ENCODE measurements at places on chromosomes 7 and 10.

GRCh38 chr10:47401874-47402640 is 18.0 kb upstream of the ZNF488 start:
- no peak for DNase-seq

GRCh38 chr7:36994456-36995112 is 270.3 kb upstream of the AOAH start:
- DNase-seq: no peak

DNA sequence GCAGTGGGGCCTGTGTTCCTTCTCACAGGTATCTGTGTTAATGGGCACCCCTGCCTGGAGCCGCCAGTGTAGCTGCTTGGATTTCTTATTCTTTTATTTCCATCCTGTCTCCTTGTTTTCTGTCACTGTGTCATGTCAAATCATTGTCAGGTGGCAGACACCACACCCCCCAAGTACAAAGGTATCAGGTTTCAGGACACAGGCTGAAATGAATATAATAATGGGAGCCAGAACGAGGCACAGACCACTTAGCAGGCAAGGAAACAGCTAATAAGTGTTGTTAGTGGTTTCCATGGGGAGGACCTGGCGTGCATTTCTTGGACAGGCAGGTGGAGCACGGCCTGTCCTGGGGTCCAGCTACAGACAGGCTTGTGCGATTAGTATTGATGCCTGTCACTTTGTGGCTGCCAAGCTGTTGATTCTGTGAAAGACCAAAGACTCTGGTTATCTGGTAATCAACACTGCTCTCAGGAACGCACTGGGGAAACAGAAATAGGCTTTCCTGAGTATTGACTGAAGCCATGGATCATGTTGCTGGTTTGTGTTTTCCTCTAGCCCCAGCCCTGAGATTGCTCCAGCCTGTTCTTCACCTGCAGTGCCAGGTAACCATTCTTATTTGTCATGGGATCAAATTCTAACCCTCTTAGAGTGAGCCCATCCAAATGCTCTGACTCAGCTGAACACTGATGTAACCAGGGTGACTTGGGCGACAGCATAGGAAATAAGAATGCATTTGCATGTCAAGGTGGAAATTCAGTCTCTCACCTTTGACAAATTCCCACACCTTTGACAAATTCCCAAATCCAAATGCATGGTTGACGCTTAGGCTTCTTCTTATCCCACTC is 1002.0 kb downstream of the LRMDA start:
- DNase-seq: no peak

DNA sequence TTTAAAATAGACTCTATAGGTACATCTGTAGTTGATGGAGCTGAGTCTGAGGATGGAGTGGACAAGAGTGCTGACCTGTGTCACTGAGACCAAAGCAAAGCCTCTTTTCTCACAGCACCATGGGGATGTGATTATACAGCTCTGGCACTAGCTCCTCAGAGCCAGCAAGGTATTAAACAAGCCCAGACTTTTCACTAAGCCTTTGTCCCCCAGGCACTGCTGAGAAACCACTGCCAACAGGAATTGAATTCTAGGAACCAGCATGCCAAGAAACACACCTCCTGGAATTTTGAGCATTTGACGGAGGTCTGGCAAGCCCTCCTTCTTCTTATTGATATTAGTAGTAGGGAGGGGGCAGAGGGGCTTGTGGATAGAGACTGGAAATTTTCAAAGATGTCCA is 147.0 kb downstream of the C1GALT1 start:
- DNase-seq: no peak

- DNase-seq: no peak
Measured at GRCh38 chr10:33657154-33657908, 322.9 kb upstream of the NRP1 start.

- DNase-seq: no peak
Measured at GRCh38 chr10:85175635-85176034, 847.2 kb downstream of the CCSER2 start.

DNA sequence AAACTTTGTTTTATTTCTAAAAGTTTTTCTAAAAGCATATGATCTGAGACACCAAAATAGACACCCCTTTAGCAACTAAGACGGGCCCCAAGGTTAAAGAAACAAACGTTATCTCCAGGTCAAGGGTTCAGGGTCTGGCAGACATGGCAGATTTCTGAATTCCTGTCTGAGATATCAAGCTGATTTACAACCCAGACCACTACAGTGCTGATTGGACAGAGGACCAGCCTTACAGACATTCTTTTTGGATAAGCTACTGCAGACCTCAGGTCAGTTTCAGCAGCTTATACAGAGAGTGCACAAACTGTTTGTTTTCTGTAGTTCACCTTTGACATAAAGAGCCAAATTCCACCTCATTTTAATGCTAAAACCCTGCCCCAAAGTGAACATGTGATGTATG is 34.8 kb downstream of the SVOPL start:
- DNase-seq: no peak

DNA sequence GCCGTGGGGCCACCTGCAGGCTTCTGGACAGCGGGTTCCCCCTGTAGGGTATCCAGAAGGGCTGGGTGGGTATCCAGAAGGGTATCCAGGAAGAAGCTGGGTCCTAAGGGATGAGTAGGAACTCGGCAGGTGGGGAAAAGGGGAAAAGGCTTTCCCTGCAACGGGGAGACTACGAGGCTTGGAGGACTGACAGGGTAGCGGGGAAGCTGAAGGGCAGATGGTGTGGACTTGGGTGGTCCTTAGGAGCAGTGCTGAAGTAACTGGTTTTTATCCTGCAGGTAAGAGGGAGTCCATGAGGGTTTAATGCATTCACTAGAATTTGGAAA is 525 bp downstream of the UBE2D4 start:
- no peak for DNase-seq

DNA sequence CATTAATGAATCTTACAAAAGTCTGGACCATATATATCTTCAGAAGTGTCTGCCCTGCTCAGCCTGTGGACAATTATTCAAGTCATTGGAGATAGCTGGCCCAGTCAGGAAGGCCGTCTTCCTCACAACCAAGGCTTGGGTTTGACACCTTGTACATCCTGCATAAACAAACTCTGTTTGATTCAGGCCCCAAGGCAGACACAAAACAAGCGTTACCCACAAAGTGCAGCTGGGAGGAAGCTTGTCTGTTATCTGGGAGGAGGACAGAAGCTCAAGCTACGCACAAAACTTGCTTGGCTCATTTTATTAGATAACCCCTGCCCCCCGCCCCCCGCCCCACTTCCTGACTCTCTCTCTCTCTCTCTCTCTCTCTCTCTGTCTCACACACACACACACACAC is 166.9 kb upstream of the WDR11 start:
- DNase-seq: no peak

- no peak for DNase-seq
Measured at GRCh38 chr7:153097511-153098201, 338.1 kb downstream of the ACTR3B start.

GRCh38 chr10:22545643-22546042 is 168.7 kb downstream of the PIP4K2A start:
- DNase-seq: no peak

GRCh38 chr10:6918305-6918704 is 338.2 kb upstream of the PRKCQ start:
- DNase-seq: no peak

GRCh38 chr7:78499283-78499682 is 700.7 kb downstream of the PHTF2 start:
- no peak for DNase-seq

- no peak for DNase-seq
Measured at GRCh38 chr7:84021292-84021908, 173.2 kb downstream of the SEMA3A start.

GRCh38 chr10:115624448-115624847 is 531.3 kb downstream of the ATRNL1 start:
- no peak for DNase-seq

GRCh38 chr10:70584909-70585544 is 17.5 kb downstream of the PRF1 start:
- DNase-seq: no peak

GRCh38 chr7:1591396-1591795 is 21.6 kb upstream of the PSMG3 start:
- DNase-seq: no peak

GRCh38 chr7:128446306-128446705 is 9.4 kb upstream of the HILPDA start:
- DNase-seq: no peak

GRCh38 chr10:102778781-102779180 is 35.0 kb downstream of the WBP1L start:
- DNase-seq: no peak

GRCh38 chr7:71535616-71536015 is 403.7 kb downstream of the GALNT17 start:
- DNase-seq: no peak

DNA sequence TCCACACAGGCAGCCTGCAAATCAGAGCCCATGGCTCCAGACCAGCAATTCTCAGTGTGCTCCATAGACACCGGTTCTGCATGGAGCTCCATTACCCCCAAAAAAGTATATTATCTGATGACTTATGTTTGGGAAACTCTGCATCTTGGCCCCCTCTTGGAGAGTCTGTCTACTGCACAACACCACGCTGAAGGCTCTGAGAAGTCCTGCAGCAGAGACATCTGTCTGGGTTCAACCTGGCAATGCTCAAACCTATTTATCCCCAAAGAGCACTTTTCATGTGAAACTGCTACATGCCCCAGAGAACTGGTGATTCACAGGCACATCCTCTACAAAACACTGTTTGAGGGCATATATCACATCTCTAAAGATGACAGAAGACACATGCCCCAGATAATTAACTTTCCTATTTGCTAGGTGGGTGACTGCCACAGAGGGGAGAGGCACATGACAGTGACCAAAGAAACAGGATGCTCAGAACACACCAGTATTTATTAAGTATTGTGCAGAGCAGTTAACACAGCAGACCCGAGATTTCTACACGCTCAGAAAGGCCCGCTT is 83.8 kb downstream of the DLG5 start:
- DNase-seq: no peak

DNA sequence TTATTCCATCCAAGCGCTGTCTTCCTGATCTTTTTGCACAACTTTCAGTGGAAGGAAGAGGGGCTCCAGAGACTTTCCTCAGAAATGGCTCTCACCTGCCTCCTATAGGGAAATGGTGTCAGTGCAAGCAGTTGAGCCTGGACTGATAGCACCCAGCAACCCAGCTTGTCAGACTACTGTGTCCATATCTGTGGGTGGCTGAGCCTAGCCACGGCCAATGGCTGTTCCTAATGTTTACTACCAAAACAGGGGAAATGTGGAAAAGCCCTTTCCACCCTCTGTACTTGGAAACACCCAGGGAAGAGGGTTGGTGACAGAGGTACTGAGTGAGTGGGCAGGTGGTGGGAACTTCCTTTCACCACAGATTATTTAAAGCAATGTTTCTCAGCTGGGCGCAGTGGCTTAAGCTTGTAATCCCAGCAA is 4.3 kb upstream of the YKT6 start:
- no peak for DNase-seq

DNA sequence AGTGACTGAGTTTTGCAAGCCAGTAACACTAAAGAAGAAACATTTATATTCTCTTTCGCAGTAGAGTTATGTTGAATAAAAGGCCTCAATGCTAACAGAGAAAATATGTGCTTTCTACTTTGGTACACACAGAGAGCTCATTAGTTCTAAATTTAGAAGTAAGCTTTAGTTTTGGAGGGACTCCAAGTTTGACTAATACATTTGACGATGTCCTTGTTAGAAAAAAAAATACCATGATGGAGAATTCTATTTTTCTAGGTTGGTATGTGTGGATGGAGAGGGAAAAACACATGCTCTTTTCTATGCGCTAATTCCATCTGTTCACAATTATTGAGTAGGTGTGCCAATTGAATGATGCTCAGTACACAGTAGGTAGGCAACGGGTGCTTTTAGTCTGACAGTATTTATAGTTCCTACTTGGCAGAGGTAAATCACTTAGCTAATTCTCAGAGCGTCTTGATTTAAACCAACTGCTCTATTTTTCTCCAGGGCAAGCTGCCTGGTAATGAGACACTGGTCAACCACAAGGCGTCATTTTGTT is 327.2 kb upstream of the AKR1E2 start:
- DNase-seq: no peak

DNA sequence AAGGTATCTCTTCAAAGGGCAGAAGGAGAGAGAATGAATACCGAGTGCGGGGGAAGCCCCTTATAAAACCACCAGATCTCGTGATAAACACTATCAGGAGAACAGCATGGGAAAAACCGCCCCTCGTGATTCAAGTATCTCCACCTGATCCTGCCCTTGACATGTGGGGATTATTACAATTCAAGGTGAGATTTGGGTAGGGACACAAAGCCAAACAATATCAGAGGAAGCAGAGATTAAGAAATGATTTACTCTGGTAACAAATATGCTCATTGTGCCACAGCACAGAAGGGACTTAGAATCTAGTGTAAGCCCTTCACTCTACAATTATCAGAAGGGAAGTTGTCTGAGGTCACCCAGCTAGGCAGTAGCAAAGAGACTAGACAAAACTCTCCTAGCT is 40.1 kb upstream of the ZNRF2 start:
- no peak for DNase-seq

- no peak for DNase-seq
Measured at GRCh38 chr10:79947083-79947415, 1.9 kb downstream of the SFTPD start.

GRCh38 chr7:53351681-53352080 is 316.2 kb downstream of the POM121L12 start:
- no peak for DNase-seq

GRCh38 chr10:101131962-101132635 is 999 bp downstream of the TLX1 start:
- no peak for DNase-seq

DNA sequence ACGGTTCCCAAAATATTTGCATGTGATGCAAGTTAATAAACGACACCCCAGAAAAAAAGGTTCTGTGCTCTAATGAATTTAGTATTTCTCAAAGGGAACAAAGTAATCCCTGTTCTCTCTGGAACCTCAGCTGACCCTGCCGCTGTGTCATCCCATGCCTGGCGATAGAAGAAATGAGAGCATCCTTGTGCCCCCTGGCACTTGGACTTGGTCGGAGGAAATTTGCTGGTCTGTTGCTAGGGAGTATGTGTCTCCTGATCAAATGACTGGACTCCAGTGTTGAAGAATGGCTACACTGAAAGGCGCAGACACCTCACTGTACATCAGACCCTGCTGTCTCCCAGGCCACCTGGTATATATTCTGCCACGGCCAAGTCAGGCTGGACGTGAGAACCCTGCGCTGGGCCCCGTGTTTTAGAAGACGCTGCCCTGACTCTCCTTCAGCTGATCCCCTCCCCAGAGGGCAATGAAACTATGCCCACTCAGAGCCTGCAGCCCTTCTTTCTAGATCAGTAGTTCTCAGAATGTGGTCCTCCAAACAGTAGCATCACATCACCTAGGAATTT is 67.2 kb downstream of the THNSL1 start:
- no peak for DNase-seq

- DNase-seq: no peak
Measured at GRCh38 chr7:142088022-142088714, 23.4 kb upstream of the MGAM2 start.

GRCh38 chr7:155872678-155873369 is 60.6 kb upstream of the SHH start:
- no peak for DNase-seq

GRCh38 chr7:150375662-150376521 is 3.2 kb upstream of the ZNF775 start:
- no peak for DNase-seq

- peak; percentile 31 for DNase-seq
Measured at GRCh38 chr10:77836299-77836820, 90.2 kb downstream of the DLG5 start.
